Esophagus squamous epithelium (tissue), 5 donors: ENCODE measurements at places on chromosomes 6 and 20.

DNA sequence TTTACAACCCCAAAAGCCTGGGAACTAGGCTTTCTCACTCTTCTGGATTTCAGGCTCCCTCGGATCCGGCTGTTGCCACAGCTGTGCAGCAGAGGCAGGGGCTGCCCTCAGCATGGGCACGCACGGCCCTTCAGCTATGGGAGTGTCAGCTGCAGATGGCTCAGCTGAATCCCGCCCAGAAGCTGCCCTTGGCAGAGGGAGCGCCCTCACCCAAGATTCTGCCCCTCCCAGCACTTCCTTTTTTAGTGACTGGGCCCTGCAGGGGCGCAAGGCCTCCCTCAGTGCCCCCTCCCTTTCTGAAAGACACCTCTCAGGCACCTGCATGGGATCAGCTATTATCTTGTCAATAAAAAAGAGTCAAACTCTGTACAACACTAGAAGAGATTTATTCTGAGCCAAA lies 67.9 kb upstream of the THBS2 start:
- DNase-seq = no peak

DNA sequence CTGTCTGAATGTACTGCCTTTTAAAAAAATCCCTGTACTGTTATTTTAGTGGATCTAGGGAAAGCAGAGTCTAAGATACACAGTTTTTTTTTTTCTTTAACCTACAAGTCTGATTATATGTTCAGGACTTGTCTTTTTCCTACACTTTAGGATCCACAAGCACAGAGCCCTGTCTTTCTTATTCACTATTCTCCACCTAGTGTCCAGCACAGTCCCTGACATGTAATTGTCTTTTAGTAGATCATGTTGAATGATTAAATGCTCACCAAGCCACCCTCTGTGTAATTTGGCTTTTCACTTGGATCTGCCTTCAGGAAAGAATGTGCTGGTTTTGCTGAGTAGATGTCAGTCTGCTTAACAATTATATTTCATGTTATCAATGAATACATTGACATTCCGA lies 35.8 kb upstream of the YWHAB start:
- DNase-seq = no peak

DNA sequence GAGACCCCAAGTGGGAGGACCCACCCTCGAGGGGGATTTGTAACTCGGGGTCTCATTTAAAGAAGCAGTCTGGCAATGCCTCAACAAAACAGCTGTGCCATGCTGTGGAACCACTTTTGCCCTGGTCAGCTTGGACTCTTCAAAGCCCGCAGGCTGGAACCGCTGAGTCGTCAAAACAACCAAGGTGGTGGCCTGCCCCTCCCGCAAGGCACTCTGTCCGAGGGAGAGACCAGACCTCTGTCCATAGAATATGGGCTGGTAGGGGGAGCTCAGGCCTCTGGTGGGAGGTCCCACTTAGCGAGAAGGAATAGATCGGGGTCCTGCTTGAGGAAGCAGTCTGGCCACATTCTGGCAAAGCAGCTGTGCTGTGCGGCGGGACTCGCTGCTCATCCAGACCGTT lies 208.1 kb downstream of the BCKDHB start:
- DNase-seq = no peak

- DNase-seq = no peak
These were observed 36.2 kb upstream of the DSP start for GRCh38 chr6:7505189-7505699.
